Fibroblast of gingiva (primary cell): ENCODE measurements at places on chromosomes 3 and 15.

GRCh38 chr15:50824514-50824913 lies 59.0 kb upstream of the SPPL2A start:
- no peak for DNase-seq

GRCh38 chr3:35679409-35680080 lies 40.2 kb downstream of the ARPP21 start:
- no peak for DNase-seq

DNA sequence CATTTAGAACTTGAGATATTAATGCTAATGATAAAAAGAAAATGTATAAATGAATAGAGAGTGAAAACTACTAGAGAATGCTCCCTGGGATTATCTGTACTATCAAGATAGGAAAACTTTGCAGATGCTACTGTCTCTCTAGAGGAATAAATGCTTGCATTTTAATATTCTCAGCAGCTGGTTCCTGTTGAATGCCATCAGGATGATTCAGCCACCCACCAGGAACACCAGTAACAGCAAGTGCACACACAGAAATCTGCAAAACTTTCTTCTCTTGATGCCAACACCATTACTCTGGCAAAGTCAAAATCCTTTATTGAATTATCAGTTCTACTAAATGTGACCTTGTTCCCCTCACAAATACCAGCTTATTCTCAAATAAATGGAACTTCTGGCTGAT lies 148.4 kb downstream of the TIGIT start:
- DNase-seq = peak; percentile 35

DNA sequence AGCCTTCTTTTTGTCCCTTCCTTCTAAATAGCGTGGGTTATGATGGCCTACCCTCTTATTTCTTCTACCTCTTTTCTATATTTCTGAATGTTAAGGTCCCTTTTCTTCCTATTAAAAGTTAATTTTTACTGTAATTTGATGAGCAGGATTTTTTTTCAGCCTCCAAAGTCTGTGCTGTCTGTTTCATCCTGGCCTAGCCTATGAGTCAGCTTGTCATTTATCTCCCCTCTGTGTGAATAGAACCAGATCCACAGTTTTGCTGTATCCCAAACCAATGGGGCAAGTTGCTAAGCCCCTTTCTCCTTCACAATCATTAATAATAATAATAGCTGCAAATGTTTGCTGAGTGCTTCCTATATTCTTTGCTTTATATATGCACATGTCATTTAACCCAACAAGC lies 18.1 kb upstream of the C3orf38 start:
- DNase-seq = no peak

- DNase-seq = no peak
Measured at GRCh38 chr15:38205526-38206272, 46.9 kb upstream of the SPRED1 start.
